ENCODE measurements at places on chromosomes 5 and 9. TPM values are rescaled to one million over a fixed set of nuclear protein-coding genes. Genes with fewer than 3 reads are reported as not detected.

- no peak for DNase-seq
These were observed 38.4 kb upstream of the ORM1 start for GRCh38 chr9:114284316-114285060.

GRCh38 chr5:3456121-3456681 is 139.4 kb upstream of the IRX1 start:
- DNase-seq: no peak

DNA sequence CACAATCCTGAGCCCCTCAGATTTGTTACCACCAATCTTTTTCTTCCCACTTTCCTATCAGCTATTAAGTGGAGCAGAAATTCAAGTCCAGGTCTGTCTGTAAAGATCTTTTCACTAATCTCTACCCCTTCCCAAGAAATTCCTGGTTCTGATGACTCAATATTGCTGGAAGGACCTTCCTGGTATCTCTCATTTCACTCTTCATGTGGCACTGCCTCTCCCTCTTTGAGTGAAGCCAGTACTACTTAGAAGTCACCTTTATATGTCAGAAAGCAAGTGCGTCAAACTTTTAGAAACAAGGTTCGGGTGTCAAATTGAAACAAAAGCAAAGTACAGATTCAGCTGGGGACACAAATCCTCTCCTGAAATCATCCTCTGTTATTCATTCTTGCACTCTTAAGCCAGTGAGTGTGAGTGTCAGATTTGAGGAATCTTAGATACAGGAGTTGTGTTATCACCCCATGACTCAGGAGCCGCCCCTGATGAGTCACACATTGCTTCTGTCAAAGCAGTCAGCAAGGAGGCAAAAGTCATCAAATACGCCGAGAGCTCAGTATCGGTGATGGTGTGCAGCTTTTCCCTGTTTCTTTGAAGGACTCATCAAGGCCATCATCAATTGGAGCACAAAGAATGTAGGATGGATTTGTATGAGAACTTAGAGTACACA is 313.0 kb downstream of the CETN3 start:
- peak; percentile 59 for DNase-seq

DNA sequence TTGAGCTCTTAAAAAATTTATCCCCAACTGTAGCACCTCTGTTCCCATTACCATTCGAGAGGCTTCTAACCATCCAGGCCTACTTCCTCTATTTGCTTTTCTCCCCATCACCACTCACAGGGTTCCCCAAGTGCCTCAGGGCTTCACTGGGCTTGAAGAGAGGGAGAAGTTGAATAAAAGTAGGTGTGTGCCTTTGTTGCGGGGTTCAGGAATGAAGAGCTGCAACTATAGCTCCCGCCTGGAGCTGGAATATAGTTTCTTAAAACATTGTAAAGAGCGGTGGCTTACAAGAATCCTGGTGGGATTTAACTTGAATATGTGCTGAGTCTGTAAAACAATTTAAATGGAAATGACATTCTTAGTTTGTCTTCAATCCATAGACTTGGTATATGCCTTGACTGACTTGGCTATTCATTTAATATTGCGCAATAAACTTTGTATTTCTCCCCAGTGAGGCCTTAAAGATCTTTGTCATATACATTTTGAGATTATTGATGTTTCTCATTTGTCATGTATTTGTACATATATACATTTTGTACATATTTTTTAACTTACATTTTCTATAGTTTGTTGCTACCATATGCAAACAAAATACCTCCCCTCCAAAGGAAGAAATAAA is 7.2 kb downstream of the ENTREP1 start:
- no peak for DNase-seq

DNA sequence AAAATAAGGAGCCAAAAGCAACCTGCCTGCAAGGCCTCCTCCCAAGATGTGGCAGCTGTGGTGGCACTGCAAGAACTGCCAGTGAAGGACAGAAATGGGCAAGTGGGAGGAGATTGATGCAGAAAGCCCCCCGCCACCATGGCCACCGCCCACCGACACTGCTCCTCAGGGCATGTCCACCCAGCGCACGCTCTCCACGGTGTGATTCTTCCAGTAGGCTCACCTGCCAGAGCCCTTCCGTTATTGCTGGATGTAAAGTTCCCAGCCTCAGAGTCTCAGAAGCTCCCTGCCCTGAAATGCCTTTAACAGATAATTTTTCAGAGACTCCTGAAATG is 155.2 kb upstream of the PHYKPL start:
- peak; percentile 44 for DNase-seq

DNA sequence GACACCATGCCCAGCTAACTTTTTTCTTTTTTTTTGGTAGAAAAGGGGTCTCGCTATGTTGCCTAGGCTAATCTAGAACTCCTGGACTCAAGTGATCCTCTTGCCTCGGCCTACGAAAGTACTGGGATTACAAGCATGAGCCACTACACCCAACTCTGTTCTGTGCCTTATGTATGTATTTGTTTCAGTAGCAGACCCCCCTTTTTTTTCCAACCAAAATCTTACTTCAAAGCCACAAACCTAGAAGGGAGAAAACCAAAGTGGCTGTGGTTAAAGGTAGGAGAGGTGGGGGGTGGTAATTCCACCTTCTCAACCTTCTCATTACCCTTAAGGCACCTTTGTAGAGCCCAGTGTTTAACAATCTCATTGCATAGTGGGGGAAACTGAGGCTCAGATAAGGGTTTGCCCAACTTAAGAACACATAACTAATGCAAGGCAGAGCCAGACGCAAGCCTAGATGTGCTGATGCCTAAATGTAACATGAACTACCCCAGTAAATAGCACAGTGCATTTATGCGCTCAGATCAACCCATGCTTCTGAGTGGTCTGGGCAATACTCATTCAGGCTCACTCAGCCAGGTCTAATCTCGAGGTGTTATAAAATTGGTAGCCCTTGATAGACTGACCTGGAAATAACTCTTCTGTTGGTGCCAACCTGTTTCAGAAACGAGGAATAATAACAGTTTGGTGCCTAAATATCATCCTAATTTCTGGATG is 33.0 kb downstream of the ITK start:
- DNase-seq: no peak

DNA sequence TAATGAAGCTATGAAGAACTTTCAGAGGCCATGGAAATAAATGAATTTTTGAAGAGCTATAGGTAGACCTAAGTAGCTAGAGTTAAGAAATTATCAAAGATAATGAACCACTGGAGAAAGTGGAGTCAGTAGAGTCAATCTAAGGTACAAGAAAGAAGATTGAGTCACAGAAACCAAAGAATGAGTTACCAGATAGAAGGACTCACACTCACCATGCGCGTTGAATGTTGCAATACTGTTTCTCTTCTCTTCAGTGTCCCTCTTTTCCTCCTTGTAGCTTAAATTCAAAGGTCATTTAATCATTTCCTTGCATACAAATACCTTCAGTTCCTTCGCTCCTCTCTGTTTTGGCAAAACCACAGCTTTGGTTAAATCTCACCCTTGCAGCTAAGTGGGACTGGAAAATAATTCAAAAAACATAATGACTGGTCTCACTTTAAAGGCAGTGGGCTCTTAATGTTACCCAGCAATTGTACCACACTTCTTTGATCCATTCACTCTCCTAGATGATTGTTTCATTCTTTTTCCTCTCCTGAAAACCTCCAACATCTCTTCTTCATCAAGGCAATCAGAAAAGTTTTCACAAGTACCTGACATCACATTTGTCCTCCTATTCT is 58.3 kb downstream of the NIPBL start:
- no peak for DNase-seq

KIF20A gene
- total RNA-seq: 0.84 TPM

EGR1 gene
- 5.5 TPM for total RNA-seq
